ENCODE measurements at places on chromosomes 3 and 15. TPM values are rescaled to one million over a fixed set of nuclear protein-coding genes. Genes with fewer than 3 reads are reported as not detected.

DNA sequence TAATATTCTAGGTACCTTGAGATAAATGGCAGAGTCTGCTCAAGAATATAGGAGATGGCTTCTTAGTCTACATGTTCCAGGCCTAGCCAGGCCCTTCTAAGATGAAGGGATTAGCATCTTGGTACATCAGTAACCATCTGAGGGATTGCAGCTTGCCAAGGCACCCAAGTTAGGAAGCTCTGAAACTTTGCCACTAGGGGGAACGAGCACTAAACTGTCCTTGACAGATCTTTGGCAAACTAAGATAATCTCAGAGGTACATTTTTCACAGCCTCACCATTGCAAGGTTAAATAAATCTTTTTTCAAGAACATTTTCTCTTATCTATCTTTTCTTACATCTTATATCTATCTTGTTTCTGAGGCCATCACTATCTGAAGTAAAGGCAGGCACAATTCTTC lies 351.2 kb downstream of the RAP2B start:
- H3K27ac ChIP-seq: no peak overlapping the region
- no peak overlapping the region for H3K4me3 ChIP-seq

Gene ZNF860
- 0.16 TPM for total RNA-seq

- H3K27ac ChIP-seq: no peak overlapping the region
- H3K4me3 ChIP-seq: peak overlapping the region; percentile 70
- DNase-seq: no peak
- no peaks in the 10 kb centered on the region for H3K36me3 ChIP-seq
- H3K4me1 ChIP-seq: peaks cover 34% of the 10 kb centered on the region
- no peaks in the 10 kb centered on the region for H3K27me3 ChIP-seq
Measured at GRCh38 chr15:85795337-85796305, 896 bp upstream of the KLHL25 start.

DNA sequence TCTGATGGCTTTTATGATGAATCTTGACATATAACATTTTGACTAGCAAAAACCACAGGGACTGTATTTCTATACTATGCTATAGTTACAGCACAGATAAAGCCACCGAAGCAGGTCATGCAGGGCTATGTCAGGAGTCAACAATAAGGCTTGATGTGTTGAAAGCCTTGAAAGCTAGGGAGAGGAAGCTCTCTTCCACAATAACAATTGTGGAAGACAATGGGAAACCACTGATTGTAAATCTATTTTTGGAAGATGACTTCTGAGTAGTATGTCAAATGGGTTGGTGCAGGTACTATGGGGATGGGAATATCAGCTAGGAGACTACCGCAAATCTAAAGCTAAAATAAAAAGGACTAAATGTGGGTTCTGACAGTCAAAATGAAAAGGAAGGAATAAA lies 4.0 kb upstream of the AQR start:
- H3K27ac ChIP-seq: no peak overlapping the region
- H3K4me3 ChIP-seq: no peak overlapping the region
- no peaks in the 10 kb centered on the region for H3K36me3 ChIP-seq
- peaks cover 6% of the 10 kb centered on the region for H3K4me1 ChIP-seq
- no peak for DNase-seq
- H3K27me3 ChIP-seq: no peaks in the 10 kb centered on the region

DNA sequence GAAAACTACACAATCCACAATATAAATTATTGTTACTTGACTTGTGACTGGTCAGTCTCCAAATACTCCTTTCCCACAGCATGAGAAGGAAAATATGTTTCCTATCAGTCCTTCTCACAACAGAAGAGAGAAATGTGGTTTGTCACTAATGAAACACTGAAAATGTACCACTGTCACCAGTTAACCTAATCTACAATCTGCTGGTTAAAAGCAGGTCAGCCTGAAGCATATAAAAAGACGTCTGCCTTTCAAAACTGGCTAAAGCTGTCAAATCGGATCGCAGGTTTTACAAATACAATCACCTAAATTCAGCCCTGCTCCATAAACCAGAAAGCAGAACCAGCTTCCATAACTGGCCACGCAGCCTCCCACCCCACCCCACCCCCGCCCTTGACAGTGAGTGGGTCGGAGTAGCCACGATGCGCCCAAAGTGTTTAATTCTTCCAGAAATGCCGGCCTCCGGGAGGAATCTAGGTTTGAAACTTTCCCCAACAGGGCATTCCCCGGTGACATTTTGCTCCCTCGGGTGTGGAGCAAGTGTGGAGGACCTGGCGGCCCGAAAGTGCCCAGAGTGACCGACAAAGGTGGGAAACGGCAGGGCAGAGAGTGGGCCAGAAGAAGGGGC lies 682 bp downstream of the ETFA start:
- peaks cover 16% of the 10 kb centered on the region for H3K4me1 ChIP-seq
- no peaks in the 10 kb centered on the region for H3K36me3 ChIP-seq
- H3K4me3 ChIP-seq: peak overlapping the region; percentile 68
- H3K27me3 ChIP-seq: no peaks in the 10 kb centered on the region
- no peak for DNase-seq

- no peak overlapping the region for H3K27ac ChIP-seq
- H3K27me3 ChIP-seq: no peaks in the 10 kb centered on the region
- no peak for DNase-seq
- no peak overlapping the region for H3K4me3 ChIP-seq
Measured at GRCh38 chr3:99549957-99550603, 88.3 kb upstream of the COL8A1 start.

DNA sequence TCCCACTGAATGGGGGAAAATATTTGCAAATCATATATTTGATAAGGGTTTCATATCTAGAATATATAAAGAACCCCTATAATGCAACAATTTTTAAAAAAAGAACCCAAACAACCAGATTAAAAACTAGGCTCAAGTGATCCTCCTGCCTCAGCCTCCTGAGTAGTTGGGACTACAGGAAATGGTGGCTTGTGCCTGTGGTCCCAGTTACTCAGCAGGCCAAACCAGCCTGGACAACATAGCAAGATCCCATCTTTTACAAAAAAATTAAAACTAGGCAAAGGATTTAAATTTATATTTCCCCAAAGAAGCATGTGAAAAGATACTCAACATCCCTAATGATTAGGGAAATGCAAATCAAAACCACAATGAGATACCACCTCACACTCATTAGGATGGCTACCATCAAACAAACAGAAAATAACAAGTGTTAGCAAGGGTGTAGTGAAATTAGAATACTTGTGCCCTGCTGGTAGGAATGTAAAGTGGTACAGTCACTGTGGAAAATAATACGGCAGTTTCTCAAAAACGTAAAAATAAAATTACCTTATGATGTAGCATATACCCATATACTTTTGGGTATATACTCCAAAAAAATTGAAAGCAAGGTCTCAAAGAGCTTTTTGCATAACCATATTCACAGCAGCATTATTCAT lies 19.7 kb downstream of the TFDP2 start:
- no peak overlapping the region for H3K27ac ChIP-seq
- DNase-seq: no peak
- H3K4me1 ChIP-seq: no peaks in the 10 kb centered on the region
- no peaks in the 10 kb centered on the region for H3K36me3 ChIP-seq
- H3K27me3 ChIP-seq: no peaks in the 10 kb centered on the region
- H3K4me3 ChIP-seq: no peak overlapping the region

Gene GPR62
- total RNA-seq: not detected

Gene PPP1R14D
- not detected for total RNA-seq

DNA sequence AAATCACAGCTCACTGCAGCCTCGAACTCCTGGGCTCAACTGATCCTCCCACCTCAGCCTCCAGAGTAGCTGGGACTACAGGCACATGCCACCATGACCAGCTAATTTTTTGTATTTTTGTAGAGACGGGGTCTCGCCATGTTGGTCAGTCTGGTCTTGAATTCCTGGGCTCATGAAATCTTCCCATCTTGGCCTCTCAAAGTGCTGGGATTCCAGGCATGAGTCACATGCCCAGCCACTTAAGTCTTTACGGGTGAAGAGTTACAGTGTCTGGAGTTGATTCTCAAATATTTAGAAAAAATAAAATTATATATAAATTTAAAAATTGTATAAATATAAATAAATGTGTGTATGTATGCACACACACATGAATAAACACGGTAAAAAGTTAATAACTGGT lies 14.5 kb upstream of the KBTBD12 start:
- no peaks in the 10 kb centered on the region for H3K36me3 ChIP-seq
- DNase-seq: no peak
- no peaks in the 10 kb centered on the region for H3K4me1 ChIP-seq
- H3K27ac ChIP-seq: no peak overlapping the region
- no peak overlapping the region for H3K4me3 ChIP-seq
- H3K27me3 ChIP-seq: no peaks in the 10 kb centered on the region

- no peak overlapping the region for H3K4me3 ChIP-seq
- H3K27me3 ChIP-seq: no peaks in the 10 kb centered on the region
- DNase-seq: no peak
- H3K4me1 ChIP-seq: peaks cover 43% of the 10 kb centered on the region
- H3K36me3 ChIP-seq: no peaks in the 10 kb centered on the region
Measured at GRCh38 chr3:46542801-46543201, 23.3 kb downstream of the LRRC2 start.

All from CD8-positive, alpha-beta memory T cell (primary cell).